ENCODE measurements at places on chromosomes 5 and 9. TPM values are rescaled to one million over a fixed set of nuclear protein-coding genes. Genes with fewer than 3 reads are reported as not detected.

Gene HAVCR2
- 6.3 TPM for total RNA-seq

Gene ELAVL2
- total RNA-seq = 3.1 TPM

Gene SLC6A19
- total RNA-seq = under 0.01 TPM

Gene POU5F2
- 4.7 TPM for total RNA-seq

Gene VLDLR
- 18.3 TPM for total RNA-seq

Gene SOHLH1
- total RNA-seq = under 0.01 TPM

Gene ZNF367
- total RNA-seq = 5.2 TPM

Gene TRAPPC13
- 17.2 TPM for total RNA-seq

Measured in skeletal muscle tissue (tissue), 5 donors.